ENCODE measurements at places on chromosomes 3 and 15. TPM values are rescaled to one million over a fixed set of nuclear protein-coding genes. Genes with fewer than 3 reads are reported as not detected.

Gene GCSAM
- not detected for total RNA-seq

Gene DZIP1L
- total RNA-seq = 2.3 TPM

Gene CCR1
- 0.28 TPM for total RNA-seq

Gene SLC12A1
- not detected for total RNA-seq

- DNase-seq = no peak
- no peaks in the 10 kb centered on the region for H3K36me3 ChIP-seq
- H3K27me3 ChIP-seq = no peaks in the 10 kb centered on the region
- no peak overlapping the region for H3K4me3 ChIP-seq
- H3K4me1 ChIP-seq = no peaks in the 10 kb centered on the region
- no peak overlapping the region for H3K27ac ChIP-seq
These were observed 13.4 kb upstream of the CTDSPL2 start for GRCh38 chr15:44414001-44414400.

GRCh38 chr15:90873998-90874605, 5.7 kb downstream of the FURIN start:
- no peaks in the 10 kb centered on the region for H3K27me3 ChIP-seq
- H3K4me1 ChIP-seq = peaks cover 39% of the 10 kb centered on the region
- H3K4me3 ChIP-seq = no peak overlapping the region
- peaks cover 9% of the 10 kb centered on the region for H3K36me3 ChIP-seq
- peak; percentile 66 for DNase-seq

All from PC-9 (cell line).